Activated naive CD4-positive, alpha-beta T cell treated with Interleukin-2 at 50 U/mL for 16 hours (primary cell): ENCODE measurements at places on chromosomes 11 and 22.
A peak's percentile ranks its signal among the peaks of the same experiment; 100 is the strongest.

GRCh38 chr11:23013509-23013908 lies 153.2 kb upstream of the CCDC179 start:
- DNase-seq = no peak

DNA sequence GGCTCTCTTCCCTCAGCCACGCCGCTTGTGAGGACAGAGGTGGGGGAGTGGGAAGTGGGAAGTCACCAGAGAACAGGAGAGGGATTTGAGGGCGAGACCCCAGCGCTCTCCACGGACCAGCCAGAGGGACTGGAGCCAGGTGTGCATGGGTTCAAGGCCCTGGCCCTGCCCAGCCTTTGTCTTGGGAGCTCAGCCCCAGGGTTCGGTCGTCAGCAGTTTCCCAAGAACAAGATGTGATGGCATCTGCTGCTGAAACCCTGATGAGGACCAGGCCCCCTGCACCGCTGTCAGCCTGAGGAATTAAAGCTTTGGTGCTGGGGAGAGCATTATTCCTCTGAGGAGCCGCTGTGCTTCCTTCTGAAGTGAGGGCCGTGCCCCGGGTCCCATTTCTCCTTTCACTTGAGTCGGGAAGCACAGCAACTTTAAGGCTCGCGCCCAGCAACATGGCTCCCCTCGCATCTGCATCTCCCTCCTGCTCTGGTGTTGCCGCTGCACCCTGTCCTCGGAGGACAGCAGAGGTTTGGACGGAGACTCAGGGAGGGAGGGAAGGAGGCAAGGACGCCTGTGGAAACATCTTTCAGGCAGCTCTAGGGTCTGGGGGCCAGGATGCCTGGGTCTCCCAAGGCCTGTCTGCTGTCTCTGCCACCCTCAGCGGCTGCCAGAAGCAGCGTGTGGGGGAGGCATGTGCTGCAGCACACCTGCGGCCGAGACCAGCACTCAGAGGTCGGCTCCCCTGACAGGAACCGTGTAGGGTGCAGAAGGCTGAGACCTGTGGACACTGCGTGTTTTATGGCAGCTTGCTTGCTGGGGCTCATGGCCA lies 3.8 kb downstream of the IFITM5 start:
- DNase-seq = no peak

- DNase-seq = no peak
Measured at GRCh38 chr11:102807921-102808320, 10.0 kb upstream of the MMP1 start.

DNA sequence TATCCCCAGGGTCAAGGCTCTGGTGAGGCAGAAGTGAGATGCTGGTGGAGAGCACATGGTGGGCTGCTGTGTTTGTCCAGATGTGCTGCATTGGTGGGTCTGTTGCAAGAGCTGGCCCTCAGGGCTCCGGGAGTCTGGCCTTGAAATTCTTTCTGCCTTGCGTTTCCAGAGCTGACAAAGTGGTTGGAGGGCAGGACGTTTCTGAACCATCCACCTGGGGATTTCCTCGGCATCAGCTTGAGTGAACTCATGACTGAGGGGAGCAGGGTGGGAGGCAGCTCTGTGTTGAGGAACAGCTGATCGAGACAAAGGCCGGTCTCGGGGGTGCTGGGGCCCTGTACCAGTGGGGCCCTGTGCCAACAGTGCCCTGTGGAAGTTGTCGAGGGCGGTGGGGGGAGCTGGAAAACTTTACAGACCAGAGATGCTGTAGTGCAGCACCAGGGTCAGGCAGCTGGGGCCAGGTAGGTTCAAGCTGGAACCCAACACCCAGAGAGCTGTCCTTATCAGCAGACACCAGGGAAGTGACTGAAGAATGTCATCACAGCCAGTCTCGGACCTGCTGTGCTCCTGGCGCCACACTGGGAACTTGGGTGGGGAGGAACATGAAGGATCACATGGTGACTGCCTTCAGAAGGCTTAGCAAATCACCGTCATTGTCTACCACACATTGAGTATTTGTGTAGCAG lies 4.9 kb downstream of the TSKU start:
- no peak for DNase-seq

- DNase-seq = no peak
Measured at GRCh38 chr11:93849751-93850593, 446 bp downstream of the VSTM5 start.

- peak; percentile 60 for DNase-seq
Measured at GRCh38 chr22:37843741-37844089, 419 bp downstream of the ANKRD54 start.

- DNase-seq = no peak
Measured at GRCh38 chr11:126544108-126545056, 188.9 kb downstream of the ST3GAL4 start.

DNA sequence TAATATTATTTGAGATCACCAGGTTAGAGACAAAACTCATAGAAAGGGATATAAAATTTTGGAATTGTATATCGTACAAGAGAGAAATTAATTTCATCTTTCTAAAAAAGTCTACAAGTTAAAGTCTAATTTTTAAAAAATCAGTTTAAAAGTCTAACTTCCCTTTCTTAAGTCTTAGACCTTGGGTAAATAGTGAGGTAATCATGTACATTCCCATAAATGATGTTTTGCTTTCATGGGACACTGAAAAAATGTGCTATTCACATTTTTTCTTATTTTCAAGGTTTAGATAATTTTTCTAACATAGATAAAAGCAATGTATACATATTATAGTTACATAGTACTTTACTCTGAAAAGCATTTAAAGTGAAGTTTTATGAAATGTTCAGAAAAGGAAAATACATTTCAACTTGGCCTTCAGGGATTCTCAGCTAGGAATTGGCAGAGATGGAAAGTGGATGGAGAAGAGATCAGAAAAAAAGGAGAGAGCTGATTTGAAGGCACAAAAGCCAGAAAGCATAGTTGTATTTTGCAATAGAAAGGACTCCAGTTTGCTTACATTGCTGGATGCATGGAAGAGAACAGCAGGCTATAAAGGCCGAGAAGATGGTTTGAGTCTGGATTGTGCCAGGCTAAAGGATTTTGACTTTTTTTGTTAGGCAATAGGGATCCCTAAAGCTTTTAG lies 194.0 kb downstream of the CASP12 start:
- DNase-seq = no peak

GRCh38 chr22:27124351-27124966 lies 467.1 kb downstream of the MIAT start:
- DNase-seq = no peak

DNA sequence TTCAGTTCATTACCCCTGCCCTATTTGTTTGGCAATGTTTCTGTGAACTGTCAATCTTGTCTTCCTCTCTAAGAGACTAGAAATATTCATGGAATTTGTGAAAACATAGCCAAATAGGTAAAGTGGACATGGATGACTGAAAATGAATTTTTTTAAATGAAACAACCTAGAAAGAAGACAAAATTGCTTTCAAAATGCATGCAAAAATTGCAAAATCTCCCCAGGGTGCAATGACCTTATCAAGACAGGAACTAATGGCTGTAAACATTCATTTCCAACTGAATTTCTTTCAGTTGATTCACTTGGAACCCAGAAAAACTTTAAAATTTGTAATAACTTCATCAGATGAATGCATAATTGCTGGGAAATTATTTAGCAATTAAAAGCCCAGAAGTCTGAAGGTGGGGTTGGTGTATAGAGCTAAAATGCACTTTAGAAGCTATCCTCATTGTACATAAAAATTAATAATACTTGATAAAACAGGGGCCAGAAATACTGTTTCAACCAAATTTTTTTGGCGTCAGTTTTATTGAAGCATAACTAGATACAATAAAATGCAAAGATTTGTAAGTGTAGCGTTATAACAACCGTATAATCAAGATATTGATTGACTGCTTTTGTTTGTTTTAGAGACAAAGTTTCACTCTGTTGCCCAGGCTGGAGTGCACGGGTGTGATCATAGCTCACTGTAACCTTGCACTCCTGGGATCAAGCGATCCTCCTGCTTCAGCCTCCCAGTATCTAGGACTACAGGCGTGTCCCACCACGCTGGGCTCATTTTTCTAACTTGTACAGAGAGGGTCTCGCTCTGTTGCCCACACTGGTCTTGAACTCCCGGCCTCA lies 27.6 kb upstream of the SLC35C1 start:
- no peak for DNase-seq

GRCh38 chr22:40542821-40543540 lies 93.5 kb downstream of the MRTFA start:
- no peak for DNase-seq

DNA sequence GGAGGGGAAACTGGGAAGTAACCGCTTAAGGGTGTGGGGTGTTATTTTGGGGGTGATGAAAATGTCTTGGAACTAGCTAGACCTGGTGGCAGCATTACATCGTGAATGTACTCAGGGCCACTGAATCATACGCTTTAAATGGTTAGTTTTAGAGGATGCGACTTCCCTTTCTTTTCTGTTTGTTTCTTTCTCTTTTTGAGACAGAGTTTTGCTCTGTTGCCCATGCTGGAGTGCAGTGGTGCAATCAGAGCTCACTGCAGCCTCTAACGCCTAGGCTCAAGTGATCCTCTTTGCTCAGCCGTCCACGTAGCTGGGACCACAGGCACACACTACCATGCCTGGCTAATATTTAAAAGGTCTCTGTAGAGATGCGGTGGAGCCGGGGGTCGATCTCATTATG lies 5.6 kb upstream of the MIAT start:
- no peak for DNase-seq
